ENCODE measurements at places on chromosomes 12 and 14.

DNA sequence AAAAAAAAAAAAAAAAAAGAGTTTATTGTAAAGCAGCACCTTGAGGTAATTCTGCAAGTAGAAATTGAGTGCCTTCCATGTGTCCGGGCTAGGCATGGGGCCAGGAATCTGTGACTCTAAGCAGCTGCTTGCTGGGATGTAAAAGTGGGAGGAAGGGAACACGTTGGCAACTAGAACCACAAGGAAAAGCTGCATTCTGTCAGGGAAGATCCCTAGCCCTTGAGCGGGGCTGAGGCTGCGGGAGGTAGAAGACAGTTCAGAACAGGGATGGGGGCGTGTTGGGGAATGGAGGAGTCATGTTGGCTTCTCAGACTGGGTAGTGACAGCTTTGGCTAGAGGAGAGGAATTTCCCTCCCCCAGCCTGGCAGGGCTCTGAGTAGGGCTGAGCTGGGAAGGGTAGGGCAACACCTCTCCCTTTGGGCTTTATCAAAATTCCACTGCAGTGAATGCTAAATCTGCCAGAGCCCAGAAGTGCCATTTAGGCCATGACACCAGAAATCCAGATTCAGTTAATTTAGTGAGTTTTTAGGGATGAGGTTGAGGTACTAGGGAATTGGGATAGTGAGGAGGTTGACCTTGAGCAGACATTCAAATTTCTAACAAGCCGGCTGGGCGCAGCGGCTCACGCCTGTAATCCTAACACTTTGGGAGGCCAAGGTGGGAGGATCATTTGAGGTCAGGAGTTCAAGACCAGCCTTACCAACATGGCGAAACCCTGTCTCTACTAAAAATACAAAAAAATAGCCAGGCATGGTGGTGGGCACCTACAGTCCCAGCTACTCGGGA, 3.4 kb upstream of the TRAFD1 start:
- no peak for DNase-seq

GRCh38 chr12:2555487-2556082, 239.2 kb upstream of the FKBP4 start:
- no peak for DNase-seq

DNA sequence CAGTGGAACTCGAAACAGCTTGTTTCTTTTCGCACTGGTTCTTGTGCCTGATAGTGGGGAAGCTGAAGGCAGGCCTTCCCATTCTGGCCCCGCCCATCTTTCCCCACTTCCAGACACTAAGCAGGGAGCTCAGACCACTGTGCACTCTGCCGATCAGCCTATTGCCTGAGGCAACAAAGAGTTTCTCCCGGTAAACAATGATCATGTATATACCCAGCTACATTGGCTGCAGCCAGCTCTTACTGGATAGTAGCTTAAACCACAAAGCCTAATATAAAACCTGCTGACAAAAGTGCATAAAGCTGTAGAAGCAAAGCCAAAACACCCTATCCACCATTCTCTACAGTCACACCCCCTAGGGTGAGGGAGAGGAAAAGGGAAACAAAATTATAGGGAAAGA, 24.7 kb upstream of the GLIPR1 start:
- no peak for DNase-seq

DNA sequence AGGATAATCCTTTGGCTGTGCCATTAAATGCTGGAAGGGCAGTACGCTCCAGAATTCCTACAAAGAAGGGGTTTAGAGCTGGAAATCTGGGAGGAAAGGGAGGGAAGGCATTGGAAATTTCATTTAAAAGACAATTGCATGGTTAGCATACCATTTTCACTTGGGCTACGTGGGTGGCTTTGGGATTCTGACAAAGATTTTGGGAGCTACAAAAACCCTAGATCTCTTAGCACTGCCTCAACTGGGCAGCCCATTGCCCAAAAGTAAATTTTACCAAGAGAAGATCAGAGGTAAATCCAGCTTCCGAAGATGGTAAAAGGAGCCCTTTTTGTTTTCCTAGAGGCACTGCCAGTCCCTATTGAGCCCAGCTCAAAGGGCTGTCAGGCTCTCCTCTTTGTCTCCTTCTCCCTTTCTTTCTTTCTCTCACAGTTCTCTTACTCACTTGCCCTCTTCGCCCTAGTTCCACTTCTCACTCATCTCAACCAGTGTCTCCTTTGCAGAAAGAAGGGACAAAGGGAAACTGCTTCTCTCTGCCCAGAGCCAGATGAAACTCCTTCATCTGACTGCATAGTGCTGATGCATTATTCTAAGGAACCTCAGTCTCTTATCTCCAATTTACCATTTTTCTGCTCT, 125.4 kb upstream of the PLEKHA5 start:
- no peak for DNase-seq

DNA sequence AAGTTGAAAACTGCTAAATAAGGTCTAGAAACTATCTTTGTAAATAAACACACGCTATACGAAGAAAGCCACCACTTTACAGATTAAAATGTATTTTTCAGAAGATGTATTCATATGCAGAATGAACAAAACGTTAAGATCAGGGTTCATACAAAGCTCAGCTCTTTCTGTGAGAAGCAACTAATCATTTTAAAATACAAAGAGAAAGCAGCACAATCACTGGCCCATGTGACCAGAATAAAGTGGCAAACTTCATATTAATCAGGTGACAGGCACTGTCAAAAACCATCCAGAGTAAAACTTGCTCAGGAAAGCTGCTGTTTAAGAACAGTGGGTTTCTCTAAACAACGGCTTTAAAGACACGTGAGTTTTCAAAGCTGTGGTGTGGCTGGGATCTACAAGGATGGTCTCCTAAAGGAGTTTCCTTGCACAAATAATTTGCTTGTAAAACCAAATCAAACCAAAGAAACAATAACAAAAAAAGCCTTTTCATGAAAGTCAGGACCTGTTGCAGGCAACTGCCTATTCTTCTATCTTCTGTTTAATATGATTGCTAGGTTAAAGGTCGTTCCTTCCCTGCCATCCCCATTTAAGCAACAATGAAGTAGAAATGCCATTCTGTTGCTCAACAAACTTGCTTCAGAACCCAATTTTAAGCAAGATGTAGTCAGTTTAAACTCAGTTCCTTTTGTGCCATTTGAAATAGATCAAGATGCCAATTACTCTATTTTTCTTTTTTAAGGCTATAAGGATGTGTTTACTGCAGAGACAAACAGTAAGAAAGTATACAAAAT, 22.3 kb downstream of the SEL1L start:
- DNase-seq: peak; percentile 52

DNA sequence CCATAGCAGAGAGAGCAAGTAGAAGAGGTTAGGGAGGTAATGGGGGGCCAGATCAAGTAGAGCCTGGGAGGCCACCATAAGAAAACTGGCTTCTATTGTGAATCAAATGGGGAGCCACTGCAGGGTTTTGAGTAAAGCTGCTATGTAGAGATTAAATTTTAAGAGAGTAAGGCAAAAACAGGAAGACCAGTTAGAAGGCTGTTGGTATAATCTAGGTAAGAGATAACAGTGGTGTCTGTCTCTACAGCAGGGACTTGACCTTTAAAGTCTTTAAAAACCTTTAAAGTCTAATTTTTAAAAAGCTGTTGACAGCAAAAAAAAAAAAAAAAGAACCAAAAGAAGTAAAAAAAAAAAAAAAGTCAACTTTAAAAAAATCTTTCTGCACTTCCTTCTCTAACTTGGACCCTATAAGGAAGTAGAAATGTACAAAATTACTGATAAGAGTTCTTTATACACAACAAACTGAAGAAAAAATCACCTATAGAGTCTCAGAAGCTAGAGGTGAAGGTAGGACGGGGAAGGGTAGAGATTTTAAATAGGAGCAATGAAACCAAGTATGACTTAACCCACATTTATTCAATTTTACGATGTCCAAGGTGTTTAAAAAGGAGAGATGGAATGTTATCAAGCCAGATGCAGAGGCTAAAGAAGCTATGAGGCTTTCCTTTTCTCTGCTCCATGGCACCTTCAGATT, 26.1 kb downstream of the SGPP1 start:
- no peak for DNase-seq

DNA sequence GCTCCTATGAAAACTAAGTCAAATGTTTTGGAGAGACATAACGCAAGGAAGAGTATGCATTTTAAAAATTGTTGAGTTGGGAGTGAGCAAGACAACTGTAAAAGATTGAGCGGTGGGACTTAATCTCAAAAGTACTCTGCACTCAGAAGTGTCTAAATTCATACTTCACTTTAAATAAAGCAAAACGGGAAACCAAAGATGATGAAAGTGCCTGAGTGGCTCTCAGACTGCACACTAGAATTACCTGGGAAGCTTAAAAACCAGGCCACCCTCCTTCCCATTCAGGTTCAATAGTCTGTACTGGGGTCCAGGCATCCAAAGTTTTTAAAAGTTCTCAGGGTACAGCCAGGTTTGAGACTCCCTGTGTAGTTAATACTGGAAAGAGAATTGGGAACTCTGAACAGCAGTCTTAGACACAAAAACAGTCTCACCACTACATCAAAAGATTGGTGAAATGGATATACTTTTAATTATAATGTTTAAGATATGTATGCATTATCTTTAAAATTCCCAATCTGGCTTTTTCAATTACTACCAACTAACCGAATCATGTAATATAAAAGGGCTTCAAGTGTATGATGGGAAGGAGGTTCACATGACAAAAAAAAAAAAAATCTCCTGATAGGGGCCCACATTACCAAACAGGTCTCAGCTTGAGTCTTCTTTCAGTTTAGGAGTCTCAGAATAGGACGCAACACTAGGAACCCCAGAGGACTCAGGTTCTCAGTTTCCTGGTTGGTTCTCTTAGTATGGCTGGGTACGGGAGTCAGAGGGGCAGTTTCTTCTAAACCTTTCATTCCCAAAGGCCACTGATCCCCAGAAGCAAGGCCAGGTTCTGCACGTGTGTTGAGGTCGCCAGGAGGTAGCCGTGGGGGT, 1.0 kb downstream of the HOMEZ start:
- DNase-seq: peak; percentile 21

DNA sequence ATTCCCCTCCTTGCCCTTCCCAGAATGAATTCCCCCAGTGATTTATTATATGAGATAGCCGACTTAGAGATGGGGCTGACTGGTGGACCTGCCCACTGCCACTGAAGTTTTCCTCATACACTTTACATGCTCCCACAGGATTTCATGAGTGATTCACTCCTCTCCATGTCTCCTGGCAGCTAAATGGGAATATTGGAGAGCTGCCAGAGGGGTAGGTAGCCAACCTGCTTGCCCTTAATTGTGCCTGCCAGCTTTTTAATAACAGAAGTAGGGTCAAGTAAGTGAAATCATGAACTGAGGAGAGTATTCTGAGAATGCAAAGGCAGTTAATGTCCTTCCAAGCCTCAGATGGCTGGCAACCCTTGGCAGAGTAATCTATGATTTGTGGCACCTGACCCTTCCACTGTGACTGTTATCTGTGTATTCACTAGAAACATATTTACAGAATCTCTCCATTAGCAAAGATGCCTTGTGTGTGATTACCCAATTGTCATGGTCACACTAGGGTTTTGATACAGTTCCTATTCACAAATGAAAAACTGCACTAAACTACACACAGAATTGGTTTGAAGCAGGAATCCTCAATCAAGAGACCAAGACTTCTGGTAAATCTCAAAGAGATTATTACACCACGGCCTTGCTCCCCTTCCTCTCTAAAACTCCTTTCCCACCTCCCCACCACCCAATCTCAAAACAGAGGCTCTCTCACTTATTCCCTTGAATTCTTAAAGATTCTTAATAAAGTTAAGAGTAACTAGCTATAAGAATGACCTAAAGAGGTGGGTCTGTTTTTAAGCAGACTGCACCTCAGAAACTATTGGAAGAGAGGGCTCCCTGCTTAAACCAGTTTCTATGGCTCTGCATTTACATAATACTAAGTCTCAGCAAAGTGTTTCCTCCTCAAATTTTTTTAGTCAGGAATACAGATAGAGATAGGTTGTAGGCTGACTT, 17.2 kb downstream of the NKX2-1 start:
- DNase-seq: no peak

DNA sequence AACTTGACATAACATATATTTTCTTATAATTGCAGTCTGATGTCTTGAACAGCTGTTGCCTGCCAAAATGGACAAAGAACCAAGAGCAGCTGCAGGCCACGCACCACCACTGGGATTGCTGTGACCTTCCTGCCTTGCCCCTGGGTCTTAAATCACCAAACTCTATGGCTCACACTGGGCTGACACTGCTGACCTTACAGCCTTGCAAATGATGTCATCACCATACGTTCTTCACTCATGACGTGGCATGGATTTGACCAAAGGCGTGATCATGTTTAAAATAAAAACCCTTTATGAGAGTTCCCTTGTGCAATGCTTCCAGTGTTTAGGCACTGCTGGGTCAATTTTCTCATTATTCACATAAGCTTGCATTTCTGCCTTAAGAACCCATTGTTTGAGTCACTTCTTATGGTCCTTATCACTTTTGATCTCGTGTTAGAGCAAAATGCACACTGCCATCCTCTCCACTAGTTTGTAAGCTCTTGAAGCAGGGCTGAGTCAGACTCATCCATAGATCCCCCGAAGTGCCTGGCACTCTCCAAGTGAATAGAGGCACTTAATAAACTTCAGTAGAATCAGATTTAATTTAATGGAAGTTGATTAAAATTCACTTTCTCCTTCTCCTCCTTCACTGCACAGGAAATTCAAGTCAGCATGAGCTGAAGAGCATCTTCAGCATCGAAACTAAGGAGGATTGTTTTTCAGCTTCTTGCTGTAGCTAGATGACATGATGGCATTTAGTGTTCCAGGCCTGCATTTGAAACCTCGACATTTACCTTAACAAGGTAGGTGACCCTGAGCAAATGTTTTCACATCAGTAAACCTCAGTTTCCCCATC, 132.4 kb upstream of the PZP start:
- no peak for DNase-seq

DNA sequence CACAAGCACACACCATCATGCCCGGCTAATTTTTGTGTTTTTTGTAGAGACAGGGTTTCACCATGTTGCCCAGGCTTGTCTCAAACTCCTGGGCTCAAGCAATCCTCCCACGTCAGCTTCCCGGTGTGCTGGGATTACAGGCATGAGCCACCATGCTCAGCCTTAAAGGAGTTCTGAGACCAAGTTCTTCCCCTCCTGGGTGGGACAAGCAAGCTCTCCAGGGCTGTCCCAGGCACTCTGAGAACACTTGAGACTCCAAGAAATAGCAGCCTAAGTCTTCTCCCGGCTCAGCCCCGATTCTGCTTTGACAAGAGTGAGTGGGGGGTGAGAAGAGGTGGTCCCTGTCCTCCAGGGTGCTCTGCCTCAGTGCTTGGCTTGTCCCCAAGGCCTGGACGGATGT, 86.4 kb downstream of the STAB2 start:
- DNase-seq: no peak

- DNase-seq: no peak
These were observed 690 bp downstream of the AKAP6 start for GRCh38 chr14:32329690-32330285.

DNA sequence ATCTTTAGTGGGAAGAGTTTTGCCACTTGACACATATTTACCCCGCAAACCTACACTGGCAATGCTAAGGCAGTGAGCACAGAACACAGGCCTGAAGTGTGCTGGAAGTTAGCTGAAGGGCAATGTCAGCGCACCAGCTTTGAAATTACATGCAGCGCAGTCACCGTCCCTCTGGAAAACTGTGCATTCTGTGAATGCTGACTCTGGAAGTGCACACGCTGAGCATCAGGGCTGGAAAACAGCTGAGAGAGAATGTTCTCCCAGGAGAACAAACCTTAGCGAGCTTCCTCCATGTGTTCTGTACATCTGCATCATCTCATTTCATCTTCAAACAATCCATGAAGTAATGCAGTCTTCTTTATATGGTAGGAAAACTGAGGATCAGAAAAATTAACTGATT, 448.2 kb downstream of the NRXN3 start:
- no peak for DNase-seq

- peak; percentile 54 for DNase-seq
These were observed 40.9 kb downstream of the TSHR start for GRCh38 chr14:80996049-80996901.

- DNase-seq: no peak
These were observed 47.7 kb upstream of the MAP3K9 start for GRCh38 chr14:70856851-70857495.

GRCh38 chr14:102279688-102280348, 25.1 kb downstream of the MOK start:
- no peak for DNase-seq
